Type B pancreatic cell (in vitro differentiated cells): ENCODE measurements at places on chromosomes 5 and 9. TPM values are rescaled to one million over a fixed set of nuclear protein-coding genes. Genes with fewer than 3 reads are reported as not detected.

- no peak for DNase-seq
Measured at GRCh38 chr9:98410185-98410697, 154.8 kb upstream of the TBC1D2 start.

GRCh38 chr9:5843794-5844471 lies 11.0 kb upstream of the ERMP1 start:
- no peak for DNase-seq

- no peak for DNase-seq
Measured at GRCh38 chr5:145025775-145026174, 809.4 kb downstream of the PRELID2 start.

DNA sequence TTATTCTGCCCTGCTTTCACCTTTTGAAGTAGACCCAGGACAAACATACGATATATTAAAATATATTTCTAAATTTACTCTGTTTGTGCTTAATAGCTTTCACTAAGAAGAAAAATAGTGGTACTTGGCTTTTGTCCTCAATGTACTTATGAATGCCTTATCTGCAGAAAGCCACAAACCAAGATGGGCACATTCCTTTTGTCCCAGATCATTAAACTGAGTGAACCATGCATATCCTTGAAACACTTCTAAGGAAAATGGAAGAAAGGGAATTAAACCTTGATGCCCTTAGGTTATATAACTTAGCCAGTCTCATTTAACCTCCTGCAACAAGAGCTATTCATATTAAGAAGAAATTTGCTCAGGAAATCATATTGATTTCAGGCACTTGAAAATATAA lies 553.8 kb upstream of the CDH9 start:
- DNase-seq = no peak

DNA sequence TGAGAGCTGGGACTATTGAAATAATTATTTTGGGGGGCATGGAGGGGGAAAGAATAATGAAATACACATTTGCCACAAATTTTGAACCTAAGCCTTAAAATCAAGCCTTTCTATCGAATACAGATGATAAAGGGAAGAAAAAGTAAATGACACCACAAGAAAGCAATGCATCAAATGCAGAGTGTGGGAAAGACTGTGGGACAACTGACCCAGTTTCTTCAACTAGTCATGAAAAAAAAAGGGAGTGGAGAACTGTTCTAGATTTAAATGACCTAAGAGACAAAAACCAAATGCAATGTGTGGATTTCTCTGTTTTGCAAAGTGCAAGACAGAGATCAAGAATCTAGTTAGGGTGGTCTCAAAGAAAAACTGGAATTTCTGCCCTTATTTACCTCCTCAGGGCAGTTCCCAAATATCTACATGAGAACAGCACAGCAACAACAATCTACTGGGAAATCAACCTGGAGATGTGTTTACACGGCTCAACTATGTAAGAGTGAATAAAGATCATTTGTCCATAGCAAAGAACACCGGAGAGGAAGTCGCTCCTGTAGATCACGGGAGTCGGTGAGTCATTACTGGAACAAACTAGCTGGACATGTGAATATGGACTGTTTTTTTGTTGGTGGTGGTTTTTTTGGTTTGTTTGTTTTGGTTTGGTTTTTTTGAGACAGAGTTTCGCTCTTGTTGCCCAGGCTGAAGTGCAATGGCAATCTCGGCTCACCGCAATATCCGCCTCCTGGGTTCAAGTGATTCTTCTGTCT lies 145.9 kb downstream of the DROSHA start:
- DNase-seq = no peak

- no peak for DNase-seq
Measured at GRCh38 chr9:88302579-88303324, 85.5 kb upstream of the SPIN1 start.

- DNase-seq = no peak
Measured at GRCh38 chr5:107469485-107470294, 201.0 kb downstream of the EFNA5 start.

DNA sequence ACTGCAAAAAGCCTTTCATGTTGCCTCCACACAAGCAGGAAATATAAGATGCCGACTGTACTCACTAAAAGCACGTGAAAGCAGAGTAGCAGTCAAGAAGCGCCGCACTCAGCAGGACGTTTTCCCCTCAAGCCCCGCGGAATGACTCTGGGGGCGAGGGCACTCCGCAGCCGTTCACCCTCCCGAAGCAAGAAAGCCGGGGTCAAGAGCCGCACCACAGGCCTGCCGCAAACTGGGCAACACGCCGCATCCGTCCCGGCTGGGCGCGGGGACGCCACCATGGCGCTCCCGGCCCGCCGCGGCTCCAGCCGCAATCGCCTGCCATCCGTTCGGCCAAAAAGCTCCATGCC lies 364 bp downstream of the RPS6 start:
- DNase-seq = no peak

GRCh38 chr5:10862085-10862484 lies 101.1 kb upstream of the DAP start:
- DNase-seq = no peak

DNA sequence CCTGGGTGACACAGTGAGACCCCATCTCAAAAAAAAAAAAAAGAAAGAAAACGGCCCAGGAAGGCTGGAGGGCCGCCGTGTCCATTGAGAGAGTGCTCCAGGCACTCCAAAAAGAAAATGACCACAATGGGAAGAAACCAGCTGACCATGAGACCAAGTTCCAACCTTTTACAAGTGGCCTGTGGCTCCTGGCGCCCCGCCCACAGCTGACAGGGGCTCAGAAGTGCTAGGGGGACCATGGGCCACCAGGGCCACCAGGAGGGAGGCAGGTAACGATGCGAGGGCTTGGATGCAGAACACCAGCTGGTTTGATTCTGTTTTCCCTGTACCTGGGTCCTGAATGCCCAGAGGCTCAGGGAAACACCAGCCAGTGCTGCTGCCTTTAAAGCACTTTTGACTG lies 34.6 kb downstream of the FXN start:
- no peak for DNase-seq

DNA sequence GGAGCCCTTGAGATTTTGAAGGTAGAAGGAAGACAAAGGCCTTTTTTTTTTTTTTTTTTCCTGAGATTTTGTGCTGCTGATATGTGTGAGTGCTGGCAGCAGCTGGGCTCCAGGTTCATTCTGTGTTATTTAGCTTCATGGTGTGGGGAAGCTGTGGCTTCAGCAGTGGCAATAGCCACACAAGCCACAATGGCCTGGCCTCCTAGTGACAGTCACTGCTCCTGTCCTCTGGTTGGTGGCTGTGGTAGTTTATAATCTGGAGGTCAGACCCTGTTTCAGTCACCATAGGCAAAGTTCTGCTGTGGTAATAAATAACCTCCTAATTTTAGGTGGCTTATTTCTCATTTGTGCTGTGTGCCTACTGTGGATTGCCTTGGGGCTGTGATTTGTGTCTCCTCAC lies 28.2 kb upstream of the GPR151 start:
- no peak for DNase-seq

- no peak for DNase-seq
Measured at GRCh38 chr5:174601946-174602345, 122.4 kb upstream of the MSX2 start.

GRCh38 chr9:29659736-29660135 lies 2086.5 kb upstream of the C9orf72 start:
- DNase-seq = no peak

DNA sequence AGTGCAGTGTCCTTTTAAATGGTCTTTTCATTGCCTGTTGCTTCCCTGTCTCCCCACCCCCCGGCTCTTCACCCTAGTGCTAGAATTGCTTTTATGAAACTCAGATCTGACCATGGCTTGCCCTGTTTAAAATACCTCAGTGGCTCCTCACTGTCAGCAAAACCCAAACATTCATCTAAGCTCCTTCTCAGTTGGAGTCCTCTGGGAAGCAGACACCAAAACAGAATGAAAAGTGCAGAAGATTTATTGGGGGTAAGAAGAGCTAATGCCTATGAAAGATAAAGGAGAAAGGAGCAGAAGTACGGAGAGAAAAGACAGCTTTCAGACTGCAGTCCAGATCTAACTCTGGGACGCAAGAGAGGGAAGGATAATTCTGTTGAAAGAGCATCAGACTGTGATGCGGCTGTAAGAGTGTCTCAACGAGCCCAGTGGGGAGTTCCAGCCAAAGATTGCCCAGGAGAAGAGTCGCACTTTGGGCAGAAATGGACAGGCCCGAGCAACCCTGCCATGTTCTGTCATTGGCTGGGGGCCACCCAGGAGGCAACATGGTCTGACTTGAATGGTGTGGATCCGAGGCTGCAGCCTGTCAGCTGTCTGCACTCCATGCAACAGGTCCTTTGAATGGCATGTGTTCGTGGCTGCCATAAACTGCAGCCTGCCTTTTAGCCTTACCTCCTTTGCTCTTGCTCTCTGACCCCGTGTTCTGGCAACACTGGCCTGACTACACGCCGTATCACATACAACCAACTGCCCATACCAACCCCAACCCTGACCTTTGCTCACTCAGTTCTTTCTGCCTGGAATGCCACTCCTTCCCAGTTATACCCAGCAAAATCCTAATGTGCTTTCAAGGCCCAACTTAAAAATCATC lies 55.9 kb downstream of the IRF1 start:
- DNase-seq = no peak

GRCh38 chr5:141875022-141875740 lies 3.0 kb downstream of the PCDH1 start:
- DNase-seq = no peak

PCDHB16 gene
- 3.1 and 6.9 TPM in 2 replicates for total RNA-seq

KCTD16 gene
- 3.0 and 4.5 TPM in 2 replicates for total RNA-seq

LECT2 gene
- total RNA-seq = not detected in 2 replicates

SGCD gene
- total RNA-seq = 4.0 and 8.8 TPM in 2 replicates

SLC4A9 gene
- 0.17 TPM in 1 of 2 replicates, not detected in the other for total RNA-seq

LRRTM2 gene
- 4.6 TPM in 1 of 2 replicates, not detected in the other for total RNA-seq

LCNL1 gene
- not detected in 2 replicates for total RNA-seq
